Prostate gland (tissue), 2 donors: ENCODE measurements at places on chromosomes 12 and 14.

- no peak for DNase-seq
Measured at GRCh38 chr12:114769634-114770033, 85.7 kb upstream of the TBX3 start.

DNA sequence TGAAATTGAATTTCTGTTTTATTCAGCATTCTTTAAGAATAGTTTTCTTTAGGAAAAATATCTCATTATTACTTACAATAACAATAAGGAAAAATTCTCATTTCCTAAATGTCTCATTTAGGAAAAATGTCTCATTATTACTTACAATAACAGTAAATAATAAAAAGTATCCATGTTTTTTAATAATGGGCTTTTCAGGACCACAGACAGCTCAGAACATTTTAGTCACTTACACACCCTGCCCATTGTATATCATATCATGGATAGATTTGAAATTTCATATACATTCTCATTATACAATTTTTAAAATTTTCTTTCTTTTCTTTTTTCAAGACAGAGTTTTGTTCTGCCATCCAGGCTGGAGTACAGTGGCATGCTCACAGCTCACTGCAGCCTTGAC lies 58.9 kb downstream of the ASCL1 start:
- DNase-seq = no peak

- DNase-seq = no peak
Measured at GRCh38 chr12:118682656-118683055, 298.7 kb upstream of the SRRM4 start.

DNA sequence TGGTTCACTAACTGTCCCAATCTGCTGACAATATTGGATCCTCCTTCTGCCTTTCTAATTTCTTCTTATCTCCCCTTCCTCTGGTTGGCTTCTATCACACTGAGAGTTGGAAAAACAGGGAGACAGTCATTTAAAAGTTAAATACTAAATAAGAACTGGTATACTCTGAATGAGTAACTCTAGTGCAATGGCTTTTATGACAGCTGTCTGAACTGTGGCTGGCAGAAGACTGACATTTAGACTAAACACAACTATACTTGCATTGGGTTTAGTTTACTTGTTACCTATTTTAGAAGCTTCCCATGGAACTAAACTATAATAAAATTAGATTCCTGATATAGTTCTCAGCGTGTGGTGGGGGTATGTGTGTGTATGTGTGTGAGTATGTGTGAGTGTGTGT lies 7.9 kb upstream of the MAGOHB start:
- DNase-seq = no peak

DNA sequence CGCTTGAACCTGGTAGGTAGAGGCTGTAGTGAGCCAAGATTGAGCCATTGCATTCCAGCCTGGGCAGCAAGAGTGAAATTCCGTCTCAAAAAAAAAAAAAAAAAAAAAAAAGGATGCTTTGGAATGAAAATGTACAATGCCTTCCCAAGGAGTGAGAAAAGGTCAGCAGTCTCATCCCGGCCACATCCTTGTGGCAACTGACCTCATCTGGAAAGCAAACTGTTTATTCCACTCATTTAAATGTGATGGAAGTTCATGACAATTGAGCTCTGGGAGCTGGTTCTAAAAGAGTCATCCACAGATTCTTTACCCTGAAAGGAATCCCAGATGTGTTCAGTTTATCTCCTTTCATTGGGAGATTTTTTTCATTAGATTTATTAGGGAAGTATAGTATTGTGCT lies 19.4 kb upstream of the LIMA1 start:
- DNase-seq = no peak

- DNase-seq = no peak
Measured at GRCh38 chr14:58131386-58131785, 20.6 kb downstream of the ARMH4 start.

GRCh38 chr14:69770559-69770958 lies 3.6 kb downstream of the SRSF5 start:
- no peak for DNase-seq

GRCh38 chr14:94305620-94306019 lies 12.6 kb upstream of the SERPINA10 start:
- no peak for DNase-seq
